ENCODE measurements at places on chromosomes 6 and 20.

DNA sequence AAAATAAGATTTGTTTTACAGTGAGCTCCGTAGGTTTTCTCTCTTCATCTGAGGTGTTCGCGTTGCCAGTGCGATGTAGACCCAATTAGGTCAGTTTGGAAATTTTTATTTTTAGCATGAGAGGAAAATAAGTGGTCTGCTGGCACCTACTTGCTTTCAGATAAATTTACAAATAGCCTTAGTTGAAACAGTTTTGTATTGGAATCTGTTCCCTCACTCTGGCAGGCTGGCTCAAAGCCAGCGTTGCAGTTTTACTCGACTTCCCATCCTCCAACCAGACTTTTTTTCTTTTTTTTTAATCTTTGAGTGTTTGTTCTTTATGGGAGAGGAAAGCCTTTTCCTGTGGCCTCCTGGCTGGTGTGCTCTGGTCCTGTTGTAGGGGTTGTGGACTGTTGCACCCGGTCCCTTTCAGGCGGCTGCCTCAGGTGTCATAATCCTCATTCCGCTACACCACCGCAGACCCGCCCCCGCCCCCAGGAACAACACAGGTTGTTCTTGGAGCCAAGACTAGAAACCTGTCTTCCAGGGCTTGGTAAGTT lies 46.7 kb downstream of the TIAM2 start:
- no peaks in the 10 kb centered on the region for H3K4me1 ChIP-seq
- DNase-seq = no peak
- H3K36me3 ChIP-seq = no peaks in the 10 kb centered on the region
- no peak overlapping the region for H3K4me3 ChIP-seq
- H3K27me3 ChIP-seq = no peaks in the 10 kb centered on the region
- H3K27ac ChIP-seq = no peak overlapping the region

GRCh38 chr6:145036236-145036635 lies 699.1 kb downstream of the EPM2A start:
- peaks cover 10% of the 10 kb centered on the region for H3K27me3 ChIP-seq
- H3K36me3 ChIP-seq = no peaks in the 10 kb centered on the region
- no peak overlapping the region for H3K27ac ChIP-seq
- H3K4me3 ChIP-seq = no peak overlapping the region

DNA sequence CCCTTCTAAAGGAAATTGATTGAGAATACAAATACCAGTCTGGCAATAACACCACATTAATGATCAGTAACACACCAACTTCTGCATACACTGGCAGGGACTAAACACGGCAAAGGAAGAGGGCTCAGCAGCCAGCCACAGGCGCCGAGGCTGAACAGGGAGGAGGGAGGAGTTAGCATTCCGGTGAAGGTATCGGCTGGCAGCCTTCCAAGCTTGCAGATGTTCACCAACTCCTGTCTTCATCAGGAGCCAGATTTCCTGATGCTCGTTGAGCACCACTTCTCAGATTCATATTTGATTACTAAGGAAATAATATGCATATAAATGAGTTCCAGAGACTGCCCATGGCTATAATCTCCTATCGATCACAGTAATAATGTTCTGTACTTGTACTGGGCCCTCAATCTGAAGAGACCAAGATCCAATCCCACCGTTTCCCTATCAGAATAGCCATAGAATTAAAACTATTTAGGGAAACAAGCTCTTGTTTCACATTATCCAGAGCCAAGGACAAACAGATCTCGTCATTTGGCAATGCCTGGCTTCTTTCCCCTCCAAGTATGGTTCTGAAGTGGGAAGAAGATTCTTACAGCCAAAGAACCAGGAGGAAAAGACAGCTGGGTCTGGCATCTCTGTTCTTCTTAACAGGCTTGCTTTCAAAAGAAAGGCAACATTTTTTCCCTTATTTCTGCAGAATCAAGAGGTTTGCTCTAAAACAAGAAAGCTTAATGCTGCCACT lies 42.2 kb downstream of the GFOD1 start:
- peaks cover 16% of the 10 kb centered on the region for H3K4me1 ChIP-seq
- no peak overlapping the region for H3K4me3 ChIP-seq
- peaks cover 3% of the 10 kb centered on the region for H3K27me3 ChIP-seq
- no peak overlapping the region for H3K27ac ChIP-seq
- H3K36me3 ChIP-seq = no peaks in the 10 kb centered on the region
- DNase-seq = no peak

DNA sequence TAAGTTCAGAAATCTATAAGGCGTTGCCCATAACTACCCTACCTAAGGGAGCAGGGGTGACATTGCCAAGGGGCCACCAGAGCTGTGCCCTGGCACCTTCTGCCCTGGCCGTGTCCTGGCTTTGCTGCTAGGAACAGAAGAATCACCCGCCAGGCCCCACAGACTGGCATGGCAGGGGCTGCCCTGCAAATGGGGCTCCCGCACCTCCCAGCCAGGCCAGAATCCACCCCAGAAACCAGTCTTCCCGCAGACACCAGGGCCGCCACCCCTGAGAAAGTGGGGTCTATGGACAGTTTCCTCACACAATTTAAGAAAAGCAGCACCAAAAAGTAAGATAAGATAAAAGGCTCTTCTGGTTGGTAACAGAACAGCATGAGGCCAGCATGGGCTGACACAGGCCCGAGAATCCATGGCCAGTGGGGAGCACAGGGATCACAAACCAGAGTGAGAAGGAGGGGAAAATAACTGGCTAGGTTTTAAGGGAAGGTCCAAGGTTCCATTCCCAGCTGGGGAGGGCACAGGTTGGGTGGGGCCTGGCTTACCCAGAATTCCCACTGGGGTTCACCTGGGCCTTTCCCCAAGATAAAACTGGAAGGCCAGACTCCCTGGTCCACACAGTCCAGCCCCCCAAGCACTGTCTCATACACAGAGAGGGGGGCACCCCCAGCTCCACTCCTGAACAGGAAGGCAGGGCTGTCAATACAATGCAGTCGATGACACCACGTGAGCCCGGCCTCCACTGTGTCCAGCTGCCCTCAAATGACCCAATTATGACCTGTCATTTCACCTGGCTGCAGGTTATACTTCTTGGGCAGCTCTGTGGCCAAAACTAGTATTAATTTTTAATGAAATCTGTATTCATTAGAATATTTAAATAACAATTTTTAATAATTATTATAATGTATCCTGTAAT lies 59.4 kb downstream of the PYGB start:
- peaks cover 11% of the 10 kb centered on the region for H3K4me1 ChIP-seq
- H3K27me3 ChIP-seq = no peaks in the 10 kb centered on the region
- no peak overlapping the region for H3K27ac ChIP-seq
- H3K36me3 ChIP-seq = peaks cover 12% of the 10 kb centered on the region

DNA sequence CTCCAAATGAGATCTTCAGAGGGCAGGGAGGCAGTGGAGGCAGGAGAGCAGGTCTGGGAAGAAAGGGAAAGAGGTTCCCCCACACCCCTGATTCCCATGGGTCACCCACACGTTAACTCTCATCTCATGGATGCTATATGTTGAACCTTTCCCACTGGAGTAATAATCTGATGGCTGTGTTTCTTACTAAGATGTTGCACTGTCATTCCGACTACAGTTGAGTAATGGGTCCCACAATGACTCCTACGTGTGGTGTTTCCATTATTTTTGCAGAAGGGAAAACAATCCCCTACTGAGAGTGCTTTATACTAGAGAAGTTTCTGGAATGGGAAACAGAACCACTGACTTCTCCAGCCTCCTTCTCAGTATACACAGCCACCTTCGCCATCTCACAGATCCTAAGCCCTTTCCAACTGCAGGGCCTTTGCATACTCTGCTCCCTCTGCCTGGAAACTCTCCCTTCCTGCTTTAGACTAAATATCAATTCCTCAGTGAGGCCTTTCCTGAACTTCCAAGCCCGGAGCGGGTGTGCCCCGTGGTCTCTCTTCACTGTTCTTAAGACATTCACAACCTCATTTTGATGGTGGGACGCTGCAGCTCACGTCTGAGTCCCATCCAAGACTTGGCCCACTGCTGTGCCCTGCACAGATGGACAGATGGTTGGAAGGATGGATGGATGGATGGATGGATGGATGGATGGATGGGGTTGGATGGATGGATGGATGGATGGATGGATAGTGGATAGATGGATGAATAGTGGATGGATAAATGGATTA lies 238.6 kb upstream of the PMEPA1 start:
- no peaks in the 10 kb centered on the region for H3K4me1 ChIP-seq
- no peak for DNase-seq
- H3K4me3 ChIP-seq = no peak overlapping the region
- H3K36me3 ChIP-seq = no peaks in the 10 kb centered on the region

Measured in type B pancreatic cell (in vitro differentiated cells).